ENCODE measurements at places on chromosomes 1 and 21. TPM values are rescaled to one million over a fixed set of nuclear protein-coding genes. Genes with fewer than 3 reads are reported as not detected.

DNA sequence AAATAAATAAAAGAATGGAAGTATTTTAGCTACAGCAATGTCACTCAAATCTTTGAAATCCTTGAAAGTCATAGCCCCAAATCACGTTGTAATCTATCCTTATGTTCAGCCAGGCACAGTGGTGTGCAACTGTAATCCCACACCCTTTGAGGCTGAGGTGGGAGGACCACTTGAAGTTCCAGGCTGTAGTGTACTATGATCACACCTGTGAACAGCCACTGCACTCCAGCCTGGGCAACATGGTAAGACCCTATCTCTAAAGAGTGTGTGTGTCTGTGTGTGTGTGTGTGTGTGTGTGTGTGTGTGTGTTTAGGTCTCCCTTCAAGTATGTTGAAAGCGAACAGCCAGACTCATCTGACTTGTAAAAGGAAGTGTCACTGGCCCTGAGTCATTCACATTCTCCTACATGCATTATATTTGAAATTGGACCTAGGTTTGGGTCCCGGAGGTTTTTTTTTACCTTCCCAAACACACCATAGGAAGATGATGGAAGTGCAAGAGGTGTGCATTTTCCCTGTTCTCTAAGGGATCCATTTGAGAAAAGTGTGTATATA, 50.1 kb downstream of the ZNF281 start:
- no peak for DNase-seq

- no peak for DNase-seq
Measured at GRCh38 chr1:169697755-169698154, 13.7 kb downstream of the SELL start.

DNA sequence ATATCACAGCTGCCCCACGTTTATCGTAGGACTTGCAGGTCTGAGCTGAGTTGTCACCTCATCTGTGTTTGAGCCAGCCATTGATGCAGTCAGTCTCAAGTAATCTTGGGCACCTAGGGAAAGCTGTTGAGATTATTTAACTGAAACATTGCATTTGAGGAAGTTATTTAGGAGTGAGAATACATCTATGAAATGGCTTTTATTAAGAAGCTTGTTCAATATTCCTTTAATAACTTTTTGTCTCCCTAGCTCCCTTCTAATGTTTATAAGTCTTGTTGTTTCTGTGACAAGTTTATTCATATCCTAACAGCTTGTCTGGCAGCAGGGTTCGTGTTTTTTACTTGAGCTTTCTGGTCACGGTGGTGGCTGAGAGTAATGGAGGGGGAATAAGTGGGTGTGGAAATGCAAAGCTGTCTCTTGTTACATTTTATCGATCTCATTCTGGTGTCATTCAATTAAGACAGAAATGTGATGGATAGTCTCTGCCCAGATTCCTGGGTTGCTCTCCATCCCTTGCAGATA, 555.9 kb downstream of the USP25 start:
- DNase-seq: no peak

- DNase-seq: no peak
Measured at GRCh38 chr1:117396074-117396473, 28.8 kb downstream of the MAN1A2 start.

DNA sequence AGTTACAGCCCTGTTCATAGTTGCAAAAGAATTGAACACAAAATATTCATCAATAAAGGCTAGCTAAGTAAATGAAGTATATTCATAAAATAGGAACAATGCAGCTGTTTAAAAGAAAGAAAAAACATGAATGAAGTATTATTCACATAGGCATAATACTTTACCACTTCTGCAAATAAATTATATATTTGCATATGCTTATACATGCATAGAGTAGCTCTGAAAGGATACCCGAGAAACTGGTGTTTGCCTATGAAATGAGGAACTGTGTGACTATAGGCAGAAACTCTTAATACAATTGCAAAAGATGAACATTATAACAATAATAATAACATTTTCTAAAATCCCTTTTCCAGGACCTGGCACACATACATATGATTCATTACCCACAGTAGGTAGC, 385.9 kb downstream of the DSCAM start:
- DNase-seq: no peak

DNA sequence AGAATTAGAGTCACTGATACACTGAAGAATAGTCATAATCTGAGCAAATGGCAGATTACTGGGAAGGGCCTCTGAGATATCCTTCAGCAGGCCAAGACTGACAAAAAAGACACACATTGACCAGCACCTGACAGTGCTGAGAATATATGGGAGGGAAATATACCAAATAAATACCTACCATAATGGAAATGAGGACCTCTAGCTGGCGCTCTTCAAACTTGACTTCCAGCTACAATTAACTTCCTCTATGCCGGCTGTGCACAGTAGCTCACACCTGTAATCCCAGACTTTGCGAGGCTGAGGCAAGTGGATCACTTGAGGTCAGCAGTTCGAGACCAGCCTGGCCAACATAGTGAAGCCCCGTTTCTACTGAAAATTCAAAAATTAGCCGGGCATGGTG, 69.5 kb downstream of the NPHS2 start:
- DNase-seq: no peak

- no peak for DNase-seq
Measured at GRCh38 chr1:60483509-60483908, 409.9 kb upstream of the C1orf87 start.

- no peak for DNase-seq
Measured at GRCh38 chr1:31828926-31829690, 13.3 kb upstream of the SPOCD1 start.

RHD gene
- not detected for total RNA-seq

PLCH2 gene
- 0.51 TPM for total RNA-seq

DNA sequence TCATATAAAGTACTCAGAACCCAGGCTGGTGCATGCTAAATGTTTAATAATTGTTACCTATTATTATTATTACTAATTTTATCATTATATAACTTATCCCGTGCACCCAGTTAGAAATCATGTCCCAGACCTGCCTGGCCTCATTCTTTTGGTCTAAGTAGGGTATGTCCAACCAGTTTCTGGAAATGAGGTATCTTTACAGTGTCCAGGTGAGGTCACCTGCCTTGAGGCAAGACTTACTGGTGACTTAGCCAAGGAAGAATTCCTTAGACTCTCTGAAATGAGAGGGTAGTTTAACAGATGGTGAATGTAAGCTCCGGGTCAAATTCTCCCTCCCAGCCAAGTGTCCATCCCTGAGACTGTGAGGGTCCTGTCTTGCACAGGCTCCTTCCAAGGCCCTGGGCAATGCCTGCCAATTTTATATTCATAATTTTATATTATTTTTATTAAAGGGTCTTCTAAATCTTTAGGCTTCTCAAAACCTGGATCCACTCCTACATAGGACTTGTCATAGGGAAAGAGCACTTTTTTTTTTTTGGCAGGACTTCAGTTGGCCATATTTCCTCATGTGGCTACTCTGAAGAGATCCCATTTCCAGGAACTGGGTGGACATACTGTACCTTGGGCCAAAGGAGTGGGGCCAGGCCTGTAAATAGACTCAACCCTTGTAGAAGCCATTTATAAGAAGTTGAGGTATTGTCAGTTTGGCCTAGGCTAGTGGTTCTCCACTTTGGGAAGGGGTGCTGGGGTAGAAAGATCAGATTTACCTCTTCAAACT, 96.7 kb upstream of the KCNA3 start:
- DNase-seq: no peak

- DNase-seq: no peak
Measured at GRCh38 chr1:44693900-44694299, 19.4 kb downstream of the ARMH1 start.

- DNase-seq: no peak
Measured at GRCh38 chr1:184557423-184558347, 170.9 kb downstream of the C1orf21 start.

DNA sequence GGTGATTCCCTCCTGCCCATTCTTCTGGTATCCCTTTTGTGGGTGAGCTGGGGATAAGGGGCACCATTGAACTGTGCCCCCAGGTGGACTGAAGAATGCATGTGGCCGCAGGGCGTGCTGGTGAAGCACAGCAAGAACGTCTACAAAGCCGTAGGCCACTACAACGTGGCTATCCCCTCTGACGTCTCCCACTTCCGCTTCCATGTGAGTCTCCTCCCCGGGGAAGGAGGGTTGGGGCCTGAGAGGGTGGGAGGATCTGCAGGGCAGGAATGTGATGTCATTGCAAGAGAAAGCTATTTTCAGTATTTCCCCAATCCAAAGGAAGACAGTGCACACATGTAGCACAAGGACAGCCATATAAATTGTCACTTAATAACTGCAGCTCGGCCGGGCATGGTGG, 7.5 kb upstream of the KPNA6 start:
- DNase-seq: peak; percentile 36

DNA sequence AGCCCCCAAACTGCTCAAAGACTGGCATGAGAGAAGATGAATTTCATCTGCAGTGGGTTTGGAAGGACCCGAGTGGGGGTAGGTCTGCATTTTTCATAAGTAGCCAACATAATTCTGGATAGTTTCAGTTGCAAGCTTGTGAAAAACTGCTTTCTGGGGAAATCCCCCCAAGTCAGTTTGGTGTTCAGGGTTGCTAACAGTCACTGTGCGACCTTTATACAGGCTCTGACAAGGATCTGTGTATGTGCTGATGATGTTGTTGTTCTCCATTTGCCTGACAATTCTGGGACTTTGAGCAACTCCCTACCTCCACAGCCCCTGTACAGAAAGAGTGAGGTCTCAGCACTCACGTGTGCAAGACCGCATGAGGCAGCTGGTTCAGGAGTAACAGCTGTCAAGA, 87.9 kb downstream of the SUSD4 start:
- no peak for DNase-seq

DNA sequence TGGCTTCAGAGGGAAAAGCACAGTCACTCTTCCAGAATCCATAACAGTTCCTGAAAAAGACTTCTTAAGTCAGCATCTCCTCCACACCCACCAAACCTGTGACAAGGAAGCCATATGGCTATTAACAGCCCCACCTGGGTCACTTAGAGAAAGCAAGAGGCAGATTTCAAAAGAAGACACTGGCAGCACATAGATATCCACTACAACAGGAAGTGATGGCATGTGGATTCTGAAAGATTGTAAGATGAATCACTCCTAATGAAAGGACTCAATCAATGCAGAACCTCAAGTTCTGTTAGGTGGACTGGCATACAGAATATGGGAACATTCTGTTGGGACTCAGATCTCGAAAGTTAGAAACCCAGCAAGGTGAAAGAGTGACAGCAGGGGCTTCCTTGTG, 365.9 kb downstream of the TGFB2 start:
- no peak for DNase-seq

GRCh38 chr1:29974316-29974724, 738.0 kb downstream of the PTPRU start:
- no peak for DNase-seq

DNA sequence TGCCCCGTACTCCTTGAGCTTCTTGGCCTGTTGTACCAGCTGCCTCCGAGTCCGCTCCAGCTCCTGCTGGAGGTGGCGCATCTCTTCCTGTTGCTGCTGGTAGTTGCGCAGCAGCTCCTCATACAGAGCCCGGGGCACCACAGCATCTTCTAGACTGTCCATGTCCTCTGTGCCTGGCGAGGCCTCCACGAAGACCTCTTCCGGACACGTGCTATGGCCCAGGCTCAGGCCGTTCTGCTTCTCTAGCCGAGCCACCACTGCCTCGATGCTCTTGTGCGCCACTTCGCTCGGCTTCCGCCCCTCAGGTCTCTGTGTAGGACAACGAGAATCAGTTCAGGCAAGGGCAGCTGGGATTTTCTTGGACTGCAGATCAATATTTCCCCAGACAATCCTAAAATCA, 17.7 kb downstream of the BEND5 start:
- no peak for DNase-seq

DNA sequence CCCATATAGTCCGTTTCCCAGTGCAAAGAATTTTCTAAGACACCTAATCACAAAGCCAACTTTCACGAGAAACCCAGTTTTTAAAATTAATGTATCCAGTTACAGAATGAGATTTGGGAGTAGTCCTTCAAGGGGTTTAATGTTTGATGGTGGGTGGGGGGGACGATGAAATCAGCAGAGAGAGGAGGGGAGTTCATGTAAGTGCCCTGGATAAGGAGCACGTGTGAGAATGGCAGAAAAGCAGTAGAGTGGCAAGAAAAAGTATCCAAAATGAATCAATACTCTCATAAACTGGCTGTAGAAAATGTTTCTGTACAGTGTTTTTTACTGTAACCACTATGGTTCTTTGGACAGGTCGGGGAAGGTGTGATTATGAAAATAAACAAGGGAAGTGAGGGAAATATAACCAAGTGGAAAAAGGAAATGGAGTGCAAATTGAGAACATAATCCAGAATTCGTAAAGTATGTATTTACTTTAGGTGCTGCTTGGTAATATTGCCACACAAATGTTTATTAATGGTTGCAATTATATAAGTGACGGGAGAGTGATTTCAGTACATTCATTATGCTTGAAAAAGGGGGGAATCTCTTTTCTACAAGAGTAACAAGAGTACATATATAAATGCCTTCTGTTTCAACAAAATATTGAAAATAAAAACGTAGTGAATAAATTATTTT, 118.7 kb upstream of the RRP15 start:
- no peak for DNase-seq

ALX3 gene
- total RNA-seq: not detected

DNA sequence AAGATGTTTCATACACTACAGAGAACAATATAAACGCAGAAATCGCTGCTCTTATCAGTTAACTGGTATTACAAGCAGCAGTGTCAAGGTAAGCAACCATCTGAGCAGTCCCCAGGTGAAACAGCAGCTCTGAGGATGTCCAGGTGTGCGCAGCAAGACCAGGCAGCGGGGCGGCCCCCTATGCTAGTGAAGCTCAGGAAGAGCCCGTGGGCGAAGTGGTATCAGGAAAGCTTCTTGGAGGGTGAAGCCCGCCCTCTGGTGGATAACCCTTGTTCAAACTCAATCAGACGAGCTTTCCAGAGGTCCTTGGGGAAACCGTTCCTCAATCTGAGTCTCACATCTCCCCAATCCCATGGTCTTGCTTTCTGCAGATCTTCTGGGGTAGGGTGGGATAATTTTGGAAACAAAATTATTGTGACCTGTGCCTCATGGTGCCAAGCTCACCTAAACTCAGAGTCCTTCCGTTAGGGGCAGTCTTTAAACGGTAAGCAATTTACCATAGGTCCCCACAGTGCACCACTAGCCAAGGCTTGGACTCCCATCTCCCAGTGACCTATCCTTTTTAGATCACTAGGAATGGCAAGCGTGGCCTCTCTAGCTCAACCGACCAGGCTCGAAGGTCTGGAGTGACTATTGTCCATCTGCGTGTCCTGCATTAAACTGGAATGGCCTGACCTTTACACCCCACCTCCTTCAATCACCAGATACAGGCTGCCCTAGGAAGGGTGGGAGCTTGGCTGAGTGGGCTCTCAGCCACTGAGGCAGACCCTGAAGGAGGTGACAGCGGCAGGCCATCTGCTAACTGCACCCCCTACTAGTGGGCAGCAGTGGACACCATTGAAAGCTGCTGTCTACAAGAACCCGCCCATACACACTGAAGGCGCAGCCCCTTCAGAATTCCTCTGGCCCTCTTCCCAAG, 13.6 kb upstream of the FAM110D start:
- DNase-seq: peak; percentile 60

DNA sequence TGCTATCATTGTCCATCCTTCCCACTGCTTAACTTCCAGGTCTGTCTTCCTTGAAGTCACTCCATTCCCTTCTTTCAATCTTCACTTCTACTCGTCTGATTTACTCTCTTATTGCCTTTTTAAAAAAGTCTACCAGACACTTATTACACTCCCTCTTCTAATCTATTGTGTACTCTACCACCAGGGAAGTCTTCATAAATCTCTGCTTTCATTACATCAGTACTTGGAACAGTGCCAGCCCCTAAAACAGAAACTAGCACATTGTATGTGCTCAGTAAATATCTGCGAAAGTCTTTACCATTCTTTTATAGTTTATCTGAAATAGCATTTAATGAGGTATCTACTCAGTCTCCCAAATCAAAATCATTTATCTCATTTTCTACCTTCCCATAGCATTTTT, 236.4 kb downstream of the USH2A start:
- no peak for DNase-seq

GRIK3 gene
- 0.11 TPM for total RNA-seq

GRCh38 chr21:45029298-45029947, 45.0 kb upstream of the ADARB1 start:
- no peak for DNase-seq

Measured in heart right ventricle (tissue), 16 donors.